Prostate gland (tissue), 2 donors: ENCODE measurements at places on chromosomes 3 and 15.

- no peak for DNase-seq
These were observed 165.6 kb downstream of the ABHD5 start for GRCh38 chr3:43856351-43856750.

- no peak for DNase-seq
These were observed 9.3 kb upstream of the TOPAZ1 start for GRCh38 chr3:44232407-44232806.

DNA sequence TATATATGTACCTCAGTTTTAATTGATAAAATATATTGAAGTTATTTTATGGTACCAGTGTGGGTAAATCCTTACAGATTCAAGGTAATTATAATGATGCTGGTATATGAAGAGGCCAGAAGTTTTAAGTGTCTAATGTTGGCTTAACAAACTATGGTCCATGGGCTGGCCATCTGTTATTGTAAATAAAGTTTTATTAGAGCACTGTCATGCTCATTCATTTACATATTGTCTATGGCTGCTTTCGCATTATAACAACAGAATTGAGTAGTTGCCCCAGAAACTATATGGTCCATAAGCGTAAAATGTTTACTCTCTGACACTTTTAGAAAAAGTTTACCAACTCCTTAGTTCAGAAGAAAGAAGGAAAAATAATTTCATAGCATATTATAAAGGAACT is 67.9 kb downstream of the MEF2A start:
- DNase-seq: no peak

DNA sequence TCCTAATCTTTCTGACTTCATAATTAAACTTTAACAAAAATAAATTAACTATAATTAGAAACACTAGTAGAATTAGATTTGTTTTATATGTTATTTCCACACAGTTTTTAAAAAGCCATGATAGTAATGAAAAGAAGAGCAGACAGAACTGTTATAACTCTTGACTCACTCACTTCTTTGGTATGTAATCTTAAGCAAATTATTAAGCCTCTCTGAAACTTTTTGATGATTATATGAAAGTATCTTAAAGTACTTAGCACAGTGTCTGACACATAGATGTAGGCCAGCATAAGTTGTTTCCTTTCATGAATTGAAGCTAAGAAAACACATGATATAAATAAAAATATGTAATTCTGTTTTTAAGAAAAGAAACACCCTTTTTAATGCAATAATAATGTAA is 123.6 kb upstream of the MLF1 start:
- no peak for DNase-seq

- no peak for DNase-seq
These were observed 23.3 kb downstream of the SCG5 start for GRCh38 chr15:32664796-32665195.

DNA sequence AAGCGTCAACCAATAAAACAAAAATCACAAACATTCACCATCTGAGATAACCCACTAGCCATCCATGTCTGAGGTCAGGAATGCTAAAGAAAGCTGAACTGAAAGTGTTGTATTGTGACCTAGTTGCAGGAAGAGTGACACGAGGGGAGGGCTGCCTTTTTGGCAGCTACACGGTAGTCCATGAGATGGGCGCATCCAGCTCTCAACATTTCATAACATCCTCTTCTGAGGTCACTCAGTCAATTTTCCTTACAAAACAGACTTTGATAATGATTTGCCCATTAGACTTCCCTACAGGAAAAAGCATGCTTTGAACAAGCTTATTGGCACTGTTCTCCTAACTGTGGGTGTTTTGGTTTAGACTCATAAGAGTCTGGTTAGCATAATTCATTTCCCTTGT is 15.4 kb upstream of the SHF start:
- no peak for DNase-seq

DNA sequence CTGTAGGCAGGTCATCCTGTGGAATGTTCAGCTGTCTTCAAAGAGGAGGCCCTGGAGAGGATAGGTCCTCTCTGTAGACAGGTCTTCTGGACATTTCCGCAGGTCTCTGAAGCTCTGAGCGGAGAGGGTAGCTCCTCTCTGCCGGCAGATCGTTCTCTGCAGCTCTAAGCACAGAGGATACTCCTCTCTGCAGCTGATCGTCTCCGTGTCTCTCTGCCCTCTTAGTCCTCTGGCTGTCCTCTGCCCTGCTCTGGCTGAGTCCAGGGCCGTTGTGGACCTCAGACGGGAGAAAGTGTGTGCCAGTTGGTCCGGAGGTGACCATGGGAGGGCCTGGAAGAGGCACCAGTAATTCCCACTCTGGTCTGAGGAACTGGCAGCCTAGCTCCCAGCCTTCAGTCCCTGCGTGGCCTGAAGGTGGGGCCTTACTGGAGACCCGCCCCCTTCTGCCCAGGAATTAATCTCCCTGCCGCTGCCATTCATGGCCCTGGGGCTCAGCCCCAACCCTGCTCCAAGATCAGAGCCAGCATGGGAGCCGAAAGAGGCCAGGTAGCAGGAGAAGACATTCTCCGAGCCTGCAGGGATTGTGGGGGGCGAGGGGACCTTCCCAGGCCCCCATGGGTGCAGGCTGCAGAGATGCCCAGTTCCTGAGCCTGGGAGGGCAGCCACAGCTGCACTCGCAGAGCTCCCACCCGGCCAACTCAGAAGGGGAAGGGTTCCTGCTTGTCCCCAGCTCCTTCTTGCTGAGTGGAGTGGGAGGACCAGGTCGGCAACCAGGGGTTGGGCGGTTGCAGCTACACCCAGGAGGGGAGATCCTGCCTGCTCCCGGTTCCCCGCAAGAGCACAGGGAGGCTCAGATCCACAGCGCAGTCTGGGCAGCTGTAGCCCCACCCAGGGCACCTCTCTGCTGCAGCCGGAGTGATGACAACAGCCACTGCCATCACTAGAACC is 488.7 kb downstream of the RSL24D1 start:
- no peak for DNase-seq
